ENCODE measurements at places on chromosomes 6 and 20.
A peak's percentile ranks its signal among the peaks of the same experiment; 100 is the strongest.

GRCh38 chr6:5175635-5176034 is 85.1 kb downstream of the LYRM4 start:
- no peak for DNase-seq

- DNase-seq, result no peak
These were observed 39.1 kb downstream of the SUN5 start for GRCh38 chr20:32965115-32965514.

- DNase-seq, result peak; percentile 60
These were observed 7.6 kb upstream of the TAAR9 start for GRCh38 chr6:132530293-132530974.

DNA sequence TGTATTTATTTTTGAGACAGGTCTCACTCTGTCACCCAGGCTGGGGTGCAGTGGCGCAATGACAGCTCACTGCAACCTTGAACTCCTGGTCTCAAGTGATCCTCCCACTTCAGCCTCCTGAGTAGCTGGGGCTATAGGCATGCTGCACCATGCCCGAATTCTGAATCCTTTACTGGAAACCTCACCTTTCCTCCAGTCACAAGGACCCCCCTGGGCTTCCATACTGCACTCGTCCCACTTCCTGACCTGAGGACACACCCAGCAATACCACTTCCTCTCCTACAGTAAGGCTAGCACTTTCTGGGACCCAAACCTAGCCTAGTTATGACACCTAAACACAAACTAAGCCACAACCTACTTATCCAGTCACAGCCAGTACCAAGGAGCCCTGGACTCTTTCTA is 68.2 kb downstream of the FAM217A start:
- DNase-seq, result no peak

DNA sequence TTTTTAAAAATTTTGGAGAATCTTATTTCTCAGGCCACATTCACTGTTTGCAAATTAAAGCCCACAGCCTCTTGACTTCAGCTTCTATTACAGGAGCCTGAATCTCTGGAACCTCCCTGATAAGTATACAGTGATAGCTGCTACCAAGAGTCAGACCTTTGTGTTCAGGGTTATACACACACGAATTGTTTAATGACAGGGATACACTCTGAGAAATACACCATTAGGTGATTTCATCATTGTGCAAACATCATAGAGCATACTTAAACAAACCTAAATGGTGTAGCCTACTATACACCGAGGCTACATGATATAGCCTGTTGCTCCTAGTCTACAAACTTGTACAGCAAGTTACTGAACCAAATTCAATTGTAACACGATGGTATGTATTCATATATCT is 473.9 kb downstream of the PKHD1 start:
- DNase-seq, result peak; percentile 4

DNA sequence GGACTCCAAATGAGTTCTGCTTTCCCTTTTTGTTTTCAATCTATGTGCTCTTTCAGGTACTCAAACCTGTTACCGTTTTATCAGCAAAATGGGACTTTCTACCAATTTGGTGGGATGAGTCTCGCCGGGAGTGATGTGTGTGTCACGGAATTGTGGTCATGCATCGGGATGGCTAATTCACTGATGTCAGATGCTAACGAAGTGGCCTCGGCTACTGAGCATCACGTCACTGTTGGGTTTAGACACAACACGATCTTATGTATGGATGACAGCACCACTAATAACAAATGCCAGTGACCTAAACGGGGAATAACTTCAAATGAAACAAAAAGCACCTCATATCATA is 1.6 kb upstream of the PCK1 start:
- DNase-seq, result no peak

- no peak for DNase-seq
These were observed 29.3 kb downstream of the GMPR start for GRCh38 chr6:16267428-16268263.

DNA sequence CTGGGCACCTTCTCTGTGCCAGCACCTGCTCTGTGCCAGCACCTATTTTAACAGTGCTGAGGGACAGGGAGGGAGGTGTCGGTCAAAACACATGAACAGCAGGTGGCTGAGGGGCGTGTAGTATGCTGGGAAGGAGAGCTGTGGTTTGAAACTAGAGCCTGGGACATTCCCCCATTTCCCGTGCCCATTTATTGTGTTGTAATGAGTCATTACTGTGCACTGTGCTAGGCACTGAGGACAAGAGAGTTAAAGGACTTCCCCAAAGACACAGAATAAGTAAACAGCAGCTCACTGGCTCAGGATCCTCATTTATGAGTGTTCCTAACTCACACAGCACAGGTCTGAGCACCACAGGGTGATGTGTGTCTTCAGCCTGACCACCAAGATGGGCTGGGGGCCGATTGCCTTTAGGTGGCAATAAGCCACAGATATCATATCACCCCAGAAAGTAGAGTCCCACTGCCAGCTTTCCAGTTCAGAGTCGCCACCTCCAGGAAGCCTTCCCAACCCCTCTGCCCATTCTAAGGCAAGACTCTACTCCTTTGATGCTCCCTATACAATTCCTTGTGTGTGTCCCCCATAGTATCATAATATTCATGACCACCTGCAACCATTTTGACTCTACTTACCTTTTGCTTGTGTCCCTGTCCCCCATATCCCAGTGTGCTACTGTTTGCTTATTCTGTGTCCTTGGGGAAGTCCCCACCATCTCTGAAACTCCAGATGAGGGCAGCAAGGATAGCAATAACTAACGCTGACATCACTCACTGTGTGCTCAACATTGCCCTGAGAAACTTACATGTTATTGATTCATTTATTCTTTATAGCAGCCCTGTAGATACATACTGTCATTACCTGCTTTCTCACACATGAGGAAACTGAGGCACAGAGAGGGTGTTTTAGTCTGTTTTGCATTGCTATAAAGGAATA is 87.3 kb downstream of the TOX2 start:
- no peak for DNase-seq

GRCh38 chr6:155085582-155086257 is 90.6 kb downstream of the TIAM2 start:
- DNase-seq, result no peak

DNA sequence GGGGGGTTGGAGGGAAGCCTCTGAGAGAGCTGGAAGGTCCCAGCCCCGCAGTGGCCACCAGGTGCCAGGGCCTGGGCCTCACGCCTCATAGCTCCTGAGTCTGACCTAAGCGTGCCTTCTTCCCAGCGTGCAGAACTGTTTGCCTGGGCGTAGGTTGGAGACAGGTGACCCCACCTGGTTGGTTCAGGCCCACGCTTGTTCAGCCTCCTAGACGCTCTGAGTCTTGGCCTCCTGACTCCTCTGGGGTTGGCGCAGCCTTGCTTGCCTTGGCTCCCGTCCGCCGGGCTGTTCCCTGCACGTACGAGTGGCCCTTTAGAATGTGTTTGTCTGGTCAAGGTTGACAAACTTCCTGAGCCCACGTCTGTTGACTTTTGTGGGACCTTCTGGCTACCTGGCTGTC is 70.8 kb downstream of the EYA2 start:
- no peak for DNase-seq

- peak; percentile 71 for DNase-seq
These were observed 1.3 kb upstream of the NNAT start for GRCh38 chr20:37519508-37520418.

DNA sequence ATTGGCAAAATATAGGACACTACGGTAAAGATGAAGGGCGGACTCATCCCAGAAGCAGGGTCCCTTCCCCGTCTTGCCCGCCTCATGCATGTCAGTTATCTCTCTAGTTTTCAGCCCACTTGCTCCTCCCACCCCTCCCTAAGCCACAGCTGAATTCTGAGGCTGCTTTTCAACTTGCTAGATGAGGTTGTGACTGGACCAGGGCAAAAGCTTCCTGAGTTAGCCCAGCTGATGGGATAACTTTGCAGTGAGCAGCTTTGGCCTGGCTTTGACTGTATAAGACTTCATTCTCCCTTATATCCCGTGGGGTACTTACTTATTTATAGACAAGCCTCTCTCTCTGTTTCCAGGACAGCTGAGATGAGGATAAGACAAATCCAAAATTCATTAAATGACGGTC is 23.2 kb downstream of the GHRH start:
- DNase-seq, result no peak

DNA sequence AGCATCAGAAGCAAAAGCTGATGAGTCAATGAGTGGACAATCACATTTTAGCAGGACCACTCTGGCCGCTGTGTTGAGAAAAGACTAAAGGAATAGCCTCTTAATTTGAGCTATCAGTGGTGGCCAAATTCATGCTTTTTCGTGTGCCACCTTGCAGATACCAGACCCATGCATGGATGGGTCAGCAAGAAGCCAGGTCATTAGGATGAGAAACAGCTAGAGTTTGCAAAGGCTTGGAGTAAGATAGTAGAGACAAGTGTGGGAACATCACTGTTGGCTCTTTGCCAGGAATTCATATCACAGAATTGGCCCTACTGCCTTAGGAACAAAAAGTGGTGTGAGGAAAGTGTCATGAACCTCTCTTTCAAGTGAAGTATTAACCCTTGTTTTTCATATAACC is 25.5 kb downstream of the MRAP2 start:
- no peak for DNase-seq

DNA sequence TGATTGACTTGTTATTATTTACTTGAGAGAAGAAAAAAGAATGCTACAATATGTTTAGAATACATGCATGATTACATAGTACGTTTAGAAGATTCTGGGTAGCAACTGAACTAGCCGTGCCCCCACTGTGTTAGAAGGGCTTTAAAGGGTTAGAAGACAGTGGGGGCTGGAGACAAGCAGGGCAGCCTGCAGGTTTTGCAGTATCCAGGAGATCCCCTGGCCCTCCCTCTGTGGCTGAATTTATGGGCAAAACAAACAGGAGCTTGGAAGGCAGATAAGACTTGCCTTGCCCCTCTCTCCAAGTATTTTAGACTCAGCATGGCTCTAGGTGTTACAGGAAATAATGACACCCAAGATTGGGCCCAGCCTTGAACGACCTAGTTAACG is 179.2 kb downstream of the CLIC5 start:
- no peak for DNase-seq

DNA sequence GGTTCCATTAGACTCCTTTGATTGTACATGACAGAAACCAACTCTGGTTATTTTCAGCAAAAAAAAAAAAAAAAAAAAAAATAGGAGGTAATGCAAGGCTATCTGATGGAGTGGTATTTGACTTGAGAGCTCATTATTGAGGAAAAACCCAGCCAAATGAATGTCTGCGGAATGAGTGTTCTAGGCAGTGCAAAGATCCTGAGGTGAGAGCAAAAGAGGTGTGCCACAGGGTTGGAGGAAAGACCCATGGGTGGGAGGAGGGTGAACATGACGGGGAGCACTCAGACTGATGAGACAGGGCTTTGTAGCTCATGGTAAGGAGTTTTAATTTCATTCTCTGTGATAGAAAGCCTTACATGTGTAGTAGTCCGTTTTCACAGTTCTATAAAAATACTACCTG is 188.9 kb downstream of the TSHZ2 start:
- no peak for DNase-seq

DNA sequence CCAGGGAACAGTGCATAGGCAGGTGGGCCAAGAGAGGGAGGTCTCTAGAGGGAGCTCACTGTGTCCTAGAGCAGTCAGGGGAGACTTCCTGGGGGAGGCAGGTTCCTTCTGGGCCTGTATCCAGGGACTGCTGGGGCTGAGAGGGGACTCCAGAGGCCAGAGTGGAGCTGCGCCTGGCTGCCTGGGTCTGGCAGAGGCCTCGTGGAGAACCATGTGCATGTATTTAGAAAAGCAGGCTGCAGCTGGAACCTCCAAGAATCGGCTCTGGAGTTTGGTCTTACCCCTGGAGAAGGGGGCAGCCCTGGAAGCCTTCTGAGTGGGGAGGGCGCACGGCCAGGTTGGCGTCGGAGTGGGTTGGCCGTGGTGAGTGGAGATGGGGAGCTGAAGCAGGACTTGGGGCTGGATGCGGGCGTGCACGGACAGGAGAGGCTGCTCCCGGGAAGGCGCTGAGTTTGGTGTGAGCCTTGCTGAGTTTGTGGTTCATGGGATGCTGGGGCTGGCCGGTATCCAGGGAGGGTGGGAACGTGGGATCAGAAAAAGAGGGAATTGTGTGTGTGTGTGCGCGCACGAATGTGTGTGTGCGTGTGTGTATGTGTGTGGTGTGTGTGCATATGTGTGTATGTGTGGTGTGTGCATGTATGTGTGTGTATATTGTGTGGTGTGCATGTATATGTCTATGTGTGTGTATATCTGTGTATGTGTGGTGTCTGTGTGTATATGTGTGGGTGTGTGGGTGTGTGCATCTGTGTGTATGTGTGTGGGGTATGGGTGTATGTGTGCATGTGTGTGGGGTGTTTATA is 10.8 kb downstream of the VSTM2L start:
- no peak for DNase-seq

DNA sequence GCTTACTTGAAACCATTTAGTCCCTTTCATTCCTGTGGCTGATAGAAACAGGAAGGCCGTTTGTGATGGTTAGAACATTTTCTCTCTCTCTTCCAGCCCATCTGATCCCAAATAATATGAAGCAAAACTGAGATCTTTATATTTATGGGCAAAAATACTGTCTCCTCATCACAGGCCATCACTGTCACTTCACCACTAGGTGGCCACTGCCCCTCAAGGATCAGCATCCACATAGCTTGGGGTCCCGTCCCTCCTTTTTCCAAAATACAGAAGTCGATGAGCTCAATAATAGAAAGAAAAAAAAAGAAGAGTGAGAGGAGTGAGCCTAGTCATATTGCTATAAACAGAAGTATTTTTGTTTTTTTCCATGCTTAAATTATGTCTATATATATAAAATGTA is 46.4 kb upstream of the LAMP5 start:
- DNase-seq, result no peak

- DNase-seq, result no peak
These were observed 59.0 kb downstream of the PRDM1 start for GRCh38 chr6:106145144-106145543.

GRCh38 chr20:4720977-4721349 is 746 bp upstream of the PRND start:
- DNase-seq, result no peak

GRCh38 chr6:24903681-24904080 is 32.1 kb downstream of the RIPOR2 start:
- DNase-seq, result no peak

- DNase-seq, result no peak
These were observed 172.4 kb downstream of the ADGB start for GRCh38 chr6:146770965-146771735.

- DNase-seq, result no peak
These were observed 37.1 kb downstream of the SUN5 start for GRCh38 chr20:32966881-32967781.

DNA sequence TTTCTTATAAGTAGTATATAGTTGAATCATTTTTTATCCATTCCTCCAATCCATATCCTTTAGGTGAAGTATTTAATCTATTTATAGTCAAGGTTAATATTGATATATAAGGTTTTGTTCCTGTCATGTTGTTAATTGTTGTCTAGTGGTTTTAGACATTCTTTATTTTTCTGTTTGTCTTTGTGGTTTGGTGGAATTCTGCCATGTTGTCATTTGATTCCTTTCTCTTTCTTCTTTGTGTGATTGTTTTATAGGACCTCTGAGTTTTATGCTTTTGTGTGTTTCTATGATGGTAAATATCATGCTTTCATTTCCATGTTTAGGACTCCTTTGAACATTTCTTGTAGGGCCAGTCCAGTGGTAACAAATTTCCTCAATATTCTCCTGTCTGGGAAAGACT is 450.3 kb upstream of the BTBD3 start:
- no peak for DNase-seq

- DNase-seq, result no peak
These were observed 1.6 kb downstream of the PSMB9 start for GRCh38 chr6:32855467-32856174.
